ENCODE measurements at places on chromosomes 6 and 20. TPM values are rescaled to one million over a fixed set of nuclear protein-coding genes. Genes with fewer than 3 reads are reported as not detected.

The SLC22A7 gene
- total RNA-seq = 2.0 TPM

The SLC2A10 gene
- total RNA-seq = 7.1 TPM

The LMBRD1 gene
- 91.3 TPM for total RNA-seq

The LHFPL5 gene
- total RNA-seq = 0.47 TPM

The PERP gene
- 48.1 TPM for total RNA-seq

The PROCR gene
- 24.5 TPM for total RNA-seq

The MYB gene
- 1.3 TPM for total RNA-seq

The C4A gene
- total RNA-seq = 250 TPM

The SRC gene
- total RNA-seq = 70.0 TPM

The DZANK1 gene
- 6.2 TPM for total RNA-seq

The HSPA1A gene
- total RNA-seq = 133 TPM

The COL12A1 gene
- total RNA-seq = 28.3 TPM

The HLA-DQA2 gene
- total RNA-seq = 6.4 TPM

The NOL4L gene
- total RNA-seq = 19.4 TPM

The PTCRA gene
- total RNA-seq = not detected

The DEFB132 gene
- not detected for total RNA-seq
